ENCODE measurements at places on chromosomes 16 and 17.

GRCh38 chr17:57943140-57943539, 12.1 kb downstream of the CUEDC1 start:
- DNase-seq: no peak

DNA sequence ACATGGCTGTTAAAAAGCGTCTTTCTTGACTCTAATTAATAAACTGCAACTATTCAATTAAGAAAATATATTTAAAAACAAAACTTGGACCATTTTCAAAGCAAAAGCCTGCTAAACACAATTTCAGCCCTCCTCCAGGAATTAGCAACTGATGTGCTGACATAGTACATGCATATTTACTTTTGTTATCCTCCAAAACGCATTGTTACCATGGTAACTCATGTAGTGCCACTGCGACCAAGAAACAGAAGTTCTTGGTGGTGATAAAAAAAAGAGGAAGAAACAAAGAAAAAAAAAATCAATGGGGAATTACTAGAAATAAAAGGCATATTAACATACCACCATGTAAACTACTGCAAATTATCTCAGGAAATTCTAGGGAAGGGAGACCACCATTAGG, 793.4 kb upstream of the CDH8 start:
- no peak for DNase-seq

DNA sequence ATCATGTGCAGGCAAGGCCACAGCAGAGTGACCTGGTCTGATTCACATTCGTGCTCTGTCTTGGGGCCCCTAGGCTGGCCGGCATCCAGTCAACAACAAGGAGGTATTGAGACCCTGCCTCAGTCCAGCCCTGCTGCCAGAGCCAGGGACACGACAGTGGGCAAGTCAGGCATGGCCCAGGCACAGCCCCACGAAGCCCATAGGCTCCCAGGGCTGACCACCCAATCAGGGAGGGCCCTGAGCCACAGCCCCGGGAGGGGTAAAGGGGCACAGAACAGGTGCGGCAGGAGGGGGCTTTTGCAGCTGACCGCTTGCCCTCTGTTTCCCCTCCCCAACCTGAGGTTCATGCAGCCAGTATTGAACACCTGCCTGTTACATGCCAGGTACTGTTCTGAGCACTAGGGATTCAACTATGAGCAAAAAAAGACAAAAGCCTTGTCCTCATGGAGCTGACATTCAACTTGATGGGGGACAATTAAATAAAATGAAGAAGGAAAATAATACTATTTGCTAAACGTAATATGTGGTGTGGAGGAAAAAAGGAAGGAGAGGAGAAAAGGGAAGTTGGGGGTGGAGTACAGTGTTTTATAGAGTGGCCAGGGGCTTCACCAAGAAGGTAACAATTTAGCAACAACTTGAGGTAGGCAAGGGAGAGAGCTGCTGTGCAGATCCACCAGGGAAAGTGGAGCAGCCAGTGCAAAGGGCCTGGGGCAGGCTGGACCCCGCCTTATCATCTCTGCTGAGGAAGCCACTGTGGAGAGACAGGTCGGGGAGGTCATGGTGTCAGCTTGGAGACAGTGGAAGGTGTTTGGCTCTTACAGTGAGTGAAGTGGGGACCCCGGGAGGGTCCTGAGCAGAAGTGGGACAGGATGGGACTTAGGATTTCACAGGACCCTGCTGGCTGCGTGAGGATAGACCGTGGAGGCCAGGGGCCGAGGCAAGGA, 6.1 kb downstream of the DRC3 start:
- DNase-seq: no peak

GRCh38 chr17:81120149-81120484, 45.2 kb upstream of the PVALEF start:
- DNase-seq: no peak

Measured in NCI-H1436 treated with DMSO at 0.1 percent for 48 hours (cell line).